ENCODE measurements at places on chromosomes 7 and 10. TPM values are rescaled to one million over a fixed set of nuclear protein-coding genes. Genes with fewer than 3 reads are reported as not detected.

The TEX36 gene
- not detected for total RNA-seq

The SNX13 gene
- total RNA-seq = 26.4 TPM

The PNLIPRP2 gene
- total RNA-seq = not detected

The ZNF488 gene
- total RNA-seq = 5.2 TPM

DNA sequence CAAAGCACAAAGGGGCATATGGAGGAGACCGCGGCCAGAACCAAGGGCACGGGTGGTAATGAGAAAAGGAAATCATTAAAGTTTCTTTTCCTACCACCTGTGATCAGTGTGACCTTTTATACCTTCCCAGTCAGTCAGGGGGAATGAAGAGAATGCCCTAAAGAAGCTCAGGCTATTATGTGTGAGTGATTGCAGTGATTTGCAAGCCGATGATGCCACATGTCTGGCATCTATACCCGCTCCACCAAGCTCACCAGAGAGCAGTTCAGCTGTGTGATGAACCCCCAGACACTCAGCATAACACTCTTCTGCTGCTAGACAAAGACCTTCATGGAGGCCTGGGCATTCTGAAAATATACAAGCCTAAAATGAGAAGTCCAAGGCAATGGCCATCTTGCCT is 106.2 kb upstream of the AGK start:
- no peak overlapping the region for H3K4me3 ChIP-seq
- no peak overlapping the region for H3K27ac ChIP-seq
- no peaks in the 10 kb centered on the region for H3K4me1 ChIP-seq
- H3K36me3 ChIP-seq = no peaks in the 10 kb centered on the region
- H3K27me3 ChIP-seq = no peaks in the 10 kb centered on the region

DNA sequence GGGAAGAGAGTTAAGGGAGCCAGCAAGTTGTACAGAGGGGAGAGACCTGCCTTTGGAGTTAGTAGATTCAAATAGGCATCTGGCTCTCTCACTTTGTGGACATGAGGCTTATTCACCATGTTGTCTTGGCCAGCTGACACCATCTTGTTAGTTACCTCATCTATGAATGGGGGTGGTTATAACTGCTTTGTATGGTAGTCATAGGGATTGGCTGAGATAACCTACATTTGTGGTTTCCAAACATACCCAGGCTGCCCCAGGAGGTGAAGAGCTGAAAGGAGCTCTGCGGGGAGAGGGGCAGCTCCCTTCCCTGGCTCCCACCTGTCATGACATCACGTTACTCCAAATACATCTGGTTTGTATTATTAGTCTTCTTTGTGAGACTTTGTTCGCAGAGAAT is 393.3 kb upstream of the AUTS2 start:
- no peak for DNase-seq
- no peak overlapping the region for H3K27ac ChIP-seq
- H3K4me3 ChIP-seq = no peak overlapping the region
- no peaks in the 10 kb centered on the region for H3K27me3 ChIP-seq
- no peaks in the 10 kb centered on the region for H3K4me1 ChIP-seq

GRCh38 chr7:114439581-114439980 is 25.0 kb downstream of the FOXP2 start:
- H3K4me1 ChIP-seq = no peaks in the 10 kb centered on the region
- DNase-seq = peak; percentile 2
- H3K4me3 ChIP-seq = no peak overlapping the region
- no peaks in the 10 kb centered on the region for H3K27me3 ChIP-seq
- H3K27ac ChIP-seq = no peak overlapping the region

Data from GM23338 (cell line).